ENCODE measurements at places on chromosomes 16 and 17. TPM values are rescaled to one million over a fixed set of nuclear protein-coding genes. Genes with fewer than 3 reads are reported as not detected.

- DNase-seq = no peak
Measured at GRCh38 chr16:48503779-48504178, 106.2 kb downstream of the N4BP1 start.

DNA sequence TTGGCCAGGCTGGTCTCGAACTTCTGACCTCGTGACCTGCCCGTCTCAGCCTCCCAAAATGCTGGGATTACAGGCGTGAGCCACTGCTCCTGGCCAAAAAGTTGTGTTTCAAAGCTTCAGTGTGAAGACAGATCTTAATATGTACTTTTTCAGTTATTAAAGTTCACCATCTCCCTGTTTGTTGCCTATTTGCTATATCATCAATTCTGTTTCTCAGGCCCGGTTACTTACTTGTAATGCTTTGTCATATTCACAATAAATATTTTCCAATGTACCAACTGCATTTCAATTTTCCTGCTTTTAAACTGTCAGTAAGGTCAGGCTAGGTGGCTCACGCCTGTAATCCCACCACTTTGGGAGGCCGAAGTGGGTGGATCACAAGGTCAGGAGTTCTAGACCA lies 22.5 kb downstream of the FANCA start:
- DNase-seq = no peak

GRCh38 chr17:36608794-36609497 lies 7.6 kb downstream of the MRM1 start:
- DNase-seq = no peak

DNA sequence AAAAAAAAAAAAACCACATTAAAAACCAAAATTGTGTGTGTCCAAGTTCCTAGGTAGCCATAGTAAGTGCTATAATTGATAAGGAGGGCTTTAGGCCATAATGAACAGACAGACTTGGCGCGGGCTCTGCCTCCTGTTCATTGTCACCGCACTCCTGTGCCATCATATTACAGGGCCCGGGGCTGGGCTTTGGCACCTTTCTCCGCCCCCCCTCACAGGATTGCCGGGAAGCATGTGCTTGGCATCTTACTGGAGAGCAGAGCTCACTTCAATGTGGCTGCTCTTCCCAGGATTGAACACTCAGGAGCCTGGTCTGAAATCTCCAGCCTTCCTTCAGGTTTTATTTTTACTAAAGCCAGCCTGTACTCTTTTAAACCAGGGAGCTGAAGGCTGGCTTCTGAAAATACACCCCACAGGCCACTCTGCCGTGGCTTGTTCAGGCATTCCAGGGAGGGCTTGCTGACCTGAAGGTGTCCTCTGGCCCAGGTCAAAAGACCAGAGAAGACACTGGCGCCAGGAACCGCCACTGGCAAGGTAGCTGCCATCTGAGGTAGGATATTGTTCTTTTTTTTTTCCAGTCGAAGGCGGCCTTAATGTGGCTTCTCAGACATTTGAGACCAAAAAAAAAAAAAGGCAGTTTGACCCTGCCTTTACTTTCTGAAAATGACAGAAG lies 39.3 kb downstream of the DHRS7B start:
- no peak for DNase-seq

DNA sequence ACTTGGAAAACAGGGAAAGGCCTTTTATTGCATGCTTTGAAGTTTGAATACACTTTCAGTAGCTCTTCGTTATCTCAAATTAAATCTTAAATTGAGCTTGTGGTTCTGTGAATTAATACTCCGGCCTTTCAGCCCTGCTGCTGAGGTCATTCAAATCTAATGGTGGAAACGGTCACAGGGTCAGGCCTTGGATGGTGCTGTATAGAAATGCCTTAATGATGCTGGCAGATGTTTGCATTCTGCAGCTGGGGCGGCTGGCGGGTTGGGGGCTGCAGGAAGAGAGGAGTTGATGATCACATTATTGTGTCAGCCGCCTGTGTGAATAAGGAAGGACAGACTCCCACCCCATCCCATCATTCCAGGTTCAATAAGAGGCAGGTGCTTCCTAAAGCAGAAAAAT lies 723.6 kb downstream of the WWOX start:
- no peak for DNase-seq

- DNase-seq = no peak
Measured at GRCh38 chr17:64297467-64298088, 34.5 kb upstream of the TEX2 start.

DNA sequence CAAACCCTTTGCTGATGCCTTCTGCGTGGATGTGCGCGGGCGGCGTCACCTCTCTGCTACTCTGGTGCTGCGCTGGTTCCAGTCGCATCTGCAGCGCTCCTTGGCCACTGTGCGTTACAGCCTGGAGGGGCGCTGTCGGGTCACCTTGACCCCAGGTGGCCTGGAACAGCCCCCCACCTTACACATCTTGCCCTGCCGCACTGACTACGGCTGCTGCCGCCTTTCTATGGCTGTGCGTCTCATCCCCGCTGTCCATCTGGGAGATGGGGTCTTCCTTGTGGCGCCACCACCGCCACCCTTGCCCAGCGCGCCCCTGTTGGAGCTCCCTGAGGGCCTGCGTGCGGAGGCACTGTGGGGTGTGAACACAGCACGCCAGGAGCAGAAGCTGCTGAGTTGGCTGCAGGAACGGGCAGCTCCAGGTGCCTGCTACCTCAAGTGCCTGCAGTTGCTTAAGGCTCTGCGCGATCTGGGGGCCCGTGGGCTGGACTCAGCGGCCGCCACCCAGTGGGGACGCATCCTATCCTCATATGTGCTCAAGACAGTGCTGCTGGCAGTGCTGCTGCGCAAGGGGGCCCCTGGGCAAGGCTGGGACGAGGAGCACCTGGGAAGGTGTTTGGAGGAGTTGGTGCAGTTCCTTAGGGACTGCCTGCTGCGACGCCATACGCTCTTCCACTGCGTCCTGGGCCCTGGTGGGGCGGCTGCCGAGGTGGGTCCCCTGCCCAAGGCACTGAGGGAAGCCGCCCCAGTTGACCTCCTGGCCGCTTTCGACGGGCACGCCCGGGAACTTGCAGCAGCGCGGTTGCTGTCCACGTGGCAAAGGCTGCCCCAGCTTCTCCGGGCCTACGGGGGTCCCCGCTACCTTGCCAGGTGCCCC lies 1.6 kb downstream of the ITPRIPL2 start:
- no peak for DNase-seq

- DNase-seq = no peak
Measured at GRCh38 chr17:51402899-51403298, 142.6 kb downstream of the UTP18 start.

DNA sequence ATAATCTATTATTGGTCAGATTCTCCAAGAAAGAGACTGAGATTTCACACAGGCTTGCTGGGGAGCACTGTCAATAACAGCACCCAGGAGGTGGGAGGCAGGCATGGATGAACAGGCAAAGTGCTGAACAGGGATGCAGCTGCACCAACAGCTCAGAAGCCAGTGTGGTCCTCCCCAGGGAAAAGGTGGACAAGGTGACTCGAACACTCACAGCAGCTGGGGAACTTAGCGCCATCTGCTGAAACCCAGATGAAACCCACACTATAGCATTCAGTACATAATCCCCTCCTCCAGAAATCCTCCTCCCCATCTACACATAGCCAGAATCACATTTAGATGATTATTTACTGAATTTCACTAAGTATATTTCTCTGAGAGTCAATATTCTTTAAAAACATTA lies 255.2 kb upstream of the WSB1 start:
- DNase-seq = no peak

DNA sequence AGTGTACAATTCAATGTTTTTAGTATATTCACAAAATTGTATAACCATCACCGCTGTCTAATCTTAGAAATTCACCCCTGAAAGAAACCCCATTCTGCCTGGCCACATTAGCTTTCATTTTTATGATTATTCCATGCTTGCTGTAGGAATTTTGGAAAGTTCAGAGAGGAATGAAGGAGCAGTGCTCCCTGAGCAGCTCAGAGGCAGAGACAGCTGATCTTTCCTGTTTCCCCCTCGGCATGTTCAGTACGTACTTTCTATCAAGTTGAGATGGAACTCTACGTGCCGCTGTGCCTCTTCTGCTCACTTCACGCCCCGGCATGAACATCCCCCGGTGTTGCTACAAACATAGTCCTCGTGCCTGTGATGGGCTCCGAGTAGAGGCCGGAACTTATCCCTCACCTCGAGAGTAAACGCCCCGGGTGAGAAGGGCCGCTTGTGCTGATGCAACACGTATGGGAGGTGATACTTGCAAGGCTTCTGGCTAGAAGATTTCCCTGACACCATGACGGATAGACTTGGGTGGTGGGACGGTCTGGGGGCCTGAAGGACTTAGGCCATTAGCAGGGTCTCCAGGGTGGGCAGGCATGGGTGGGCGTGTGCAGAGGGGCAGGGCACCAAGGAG lies 79.2 kb upstream of the CIBAR2 start:
- DNase-seq = no peak

DNA sequence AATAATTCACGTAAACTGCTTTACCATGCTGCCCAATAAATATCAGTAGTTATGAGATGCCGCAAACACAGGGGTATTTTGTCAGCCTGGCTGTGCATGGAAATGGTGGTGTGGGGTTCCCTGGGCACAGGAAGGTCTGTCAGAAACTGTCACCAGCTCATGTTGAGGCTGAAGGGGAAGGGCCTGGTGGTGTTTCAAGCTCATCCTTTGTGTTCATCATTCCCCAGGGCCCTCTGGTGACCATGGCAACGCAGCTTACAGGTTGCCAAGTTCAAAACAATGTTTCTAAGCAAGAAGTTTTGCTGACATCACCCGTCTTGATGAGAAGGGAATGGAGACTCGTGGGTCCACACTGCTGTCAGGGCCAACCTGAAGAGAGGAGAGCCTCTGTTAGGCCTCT lies 348.9 kb upstream of the C16orf82 start:
- DNase-seq = no peak

GRCh38 chr16:69364088-69364487 lies 12.5 kb upstream of the TMED6 start:
- no peak for DNase-seq

GRCh38 chr16:58187665-58188421 lies 10.1 kb downstream of the CSNK2A2 start:
- no peak for DNase-seq

KRTAP9-2 gene
- not detected for total RNA-seq

MT1H gene
- total RNA-seq = 4.8 TPM

IRF8 gene
- total RNA-seq = 19.2 TPM

OTOP3 gene
- not detected for total RNA-seq

VAC14 gene
- 45.9 TPM for total RNA-seq

TPSG1 gene
- total RNA-seq = not detected

HOXB1 gene
- total RNA-seq = not detected

HP gene
- total RNA-seq = not detected

CDRT4 gene
- 2.7 TPM for total RNA-seq
